Left lobe of liver (tissue), 2 donors: ENCODE measurements at places on chromosomes 6 and 20. TPM values are rescaled to one million over a fixed set of nuclear protein-coding genes. Genes with fewer than 3 reads are reported as not detected.

DNA sequence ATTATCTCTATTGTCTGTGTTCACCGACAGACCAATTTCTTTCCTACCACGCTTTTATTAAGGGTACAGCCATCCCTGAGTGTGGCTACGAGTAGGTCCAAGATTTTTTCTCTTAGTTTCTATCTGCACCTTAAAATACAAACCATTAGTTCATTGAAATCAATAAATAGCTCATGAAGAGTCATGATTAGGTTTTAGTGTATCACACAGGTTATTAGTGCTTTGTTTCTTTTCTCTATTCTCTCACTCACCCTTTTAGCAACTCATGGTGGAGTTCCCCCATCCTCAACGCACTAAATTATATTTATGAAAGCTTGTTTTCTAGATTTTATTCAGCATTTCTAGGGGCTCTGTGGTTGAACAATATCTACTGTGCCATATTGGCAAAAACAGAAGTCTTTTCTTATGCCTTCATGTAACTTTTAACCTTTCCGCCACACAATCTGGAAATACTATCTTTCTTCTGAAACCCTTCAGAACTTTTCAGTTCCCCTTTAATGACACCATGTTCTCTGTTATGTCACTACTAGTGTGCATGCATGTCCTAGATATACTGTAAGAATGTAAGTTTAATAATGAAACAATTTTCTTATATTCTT lies 128.2 kb upstream of the LAMA2 start:
- DNase-seq, result no peak

The TRPC4AP gene
- 27.6 TPM for total RNA-seq

The TTLL9 gene
- total RNA-seq, result not detected

The SNAP25 gene
- total RNA-seq, result not detected

The SEL1L2 gene
- not detected for total RNA-seq
